ENCODE measurements at places on chromosomes 6 and 20.

- DNase-seq = no peak
These were observed 270.6 kb downstream of the PRL start for GRCh38 chr6:22026164-22026678.

DNA sequence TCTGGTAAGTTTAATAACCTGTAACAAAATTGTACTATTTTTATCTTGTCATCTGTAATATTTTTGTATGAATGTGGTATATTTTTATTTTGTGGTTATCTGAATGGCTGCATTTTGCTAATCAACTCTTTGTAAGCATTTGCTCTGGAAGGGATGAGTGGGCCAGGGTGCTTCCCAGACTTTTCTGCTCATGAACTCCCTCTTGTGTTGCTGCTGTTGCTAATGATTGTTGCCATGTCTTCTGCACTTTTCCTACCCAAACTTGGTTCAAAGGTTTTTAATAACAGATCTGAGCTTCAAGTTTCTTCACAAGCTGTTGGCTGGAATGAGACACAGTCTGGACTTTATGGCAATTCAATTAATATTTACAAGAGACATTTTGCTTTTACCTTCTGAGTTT lies 1005.7 kb downstream of the HACE1 start:
- no peak for DNase-seq

- DNase-seq = no peak
These were observed 49.6 kb upstream of the RIPOR2 start for GRCh38 chr6:24985323-24985722.

DNA sequence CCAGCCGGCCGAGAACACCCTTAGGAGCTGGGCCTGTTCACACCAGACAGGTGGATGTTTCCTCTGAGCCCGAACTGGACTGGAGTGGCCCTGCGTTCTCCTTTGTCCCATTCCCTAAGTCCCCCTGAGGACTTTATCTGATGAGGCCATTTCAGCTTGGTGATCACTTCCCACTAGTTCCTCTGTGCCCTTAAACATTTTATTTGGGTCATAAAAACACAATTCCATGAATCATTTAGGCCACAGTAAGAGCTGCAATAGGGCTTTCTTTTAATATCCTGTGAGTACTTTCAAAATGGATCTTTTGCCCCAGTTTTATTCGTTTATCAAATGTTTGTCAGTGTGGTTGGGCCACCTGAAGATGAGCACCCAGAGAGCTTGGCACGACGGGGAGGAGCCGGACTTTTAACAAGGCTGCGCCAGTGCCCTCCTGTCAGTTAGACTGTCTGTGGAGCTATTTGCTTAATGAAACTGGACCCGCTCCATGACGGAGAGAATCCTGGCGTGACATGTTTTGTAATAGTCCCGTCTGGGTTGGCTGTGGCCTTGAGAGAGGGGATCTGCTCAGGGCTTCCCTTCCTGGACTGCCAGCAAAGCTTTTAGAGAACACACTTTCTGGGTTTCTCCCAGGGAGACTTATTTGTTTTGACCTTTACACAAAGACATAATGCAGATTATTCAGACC lies 53.5 kb downstream of the ZDHHC14 start:
- no peak for DNase-seq

- no peak for DNase-seq
These were observed 9.1 kb upstream of the SLC22A16 start for GRCh38 chr6:110485491-110485890.

- no peak for DNase-seq
These were observed 338.1 kb downstream of the PREX1 start for GRCh38 chr20:48489656-48490055.
